ENCODE measurements at places on chromosomes 5 and 9. TPM values are rescaled to one million over a fixed set of nuclear protein-coding genes. Genes with fewer than 3 reads are reported as not detected.

GRCh38 chr5:73116506-73116905, 3.9 kb upstream of the TMEM171 start:
- DNase-seq: no peak

- DNase-seq: no peak
Observed at GRCh38 chr9:34125681-34126206, 754 bp downstream of the DCAF12 start.

GRCh38 chr9:90799271-90799852, 2.3 kb upstream of the SYK start:
- no peak for DNase-seq

The KCTD16 gene
- 0.08 TPM for total RNA-seq

DNA sequence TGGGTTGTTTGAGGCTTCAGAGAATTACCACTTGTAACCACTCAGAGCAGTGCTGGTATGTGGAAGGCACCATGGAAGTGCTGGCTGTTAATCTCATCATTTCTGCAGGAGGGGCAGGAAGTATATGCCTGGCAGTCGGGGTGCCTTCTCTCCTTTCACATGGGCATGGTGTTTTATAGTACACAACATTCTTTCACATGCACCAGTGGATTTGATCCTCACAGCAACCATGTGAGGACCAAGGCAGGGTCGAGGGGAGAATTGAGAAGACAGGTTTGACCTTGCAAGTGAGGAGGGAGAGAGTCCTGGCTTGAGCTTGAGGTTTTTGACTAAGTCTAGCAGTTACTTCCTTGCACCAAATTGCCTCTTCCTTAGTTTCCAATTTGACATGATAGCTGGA, 38.0 kb upstream of the TRPC7 start:
- no peak for DNase-seq

DNA sequence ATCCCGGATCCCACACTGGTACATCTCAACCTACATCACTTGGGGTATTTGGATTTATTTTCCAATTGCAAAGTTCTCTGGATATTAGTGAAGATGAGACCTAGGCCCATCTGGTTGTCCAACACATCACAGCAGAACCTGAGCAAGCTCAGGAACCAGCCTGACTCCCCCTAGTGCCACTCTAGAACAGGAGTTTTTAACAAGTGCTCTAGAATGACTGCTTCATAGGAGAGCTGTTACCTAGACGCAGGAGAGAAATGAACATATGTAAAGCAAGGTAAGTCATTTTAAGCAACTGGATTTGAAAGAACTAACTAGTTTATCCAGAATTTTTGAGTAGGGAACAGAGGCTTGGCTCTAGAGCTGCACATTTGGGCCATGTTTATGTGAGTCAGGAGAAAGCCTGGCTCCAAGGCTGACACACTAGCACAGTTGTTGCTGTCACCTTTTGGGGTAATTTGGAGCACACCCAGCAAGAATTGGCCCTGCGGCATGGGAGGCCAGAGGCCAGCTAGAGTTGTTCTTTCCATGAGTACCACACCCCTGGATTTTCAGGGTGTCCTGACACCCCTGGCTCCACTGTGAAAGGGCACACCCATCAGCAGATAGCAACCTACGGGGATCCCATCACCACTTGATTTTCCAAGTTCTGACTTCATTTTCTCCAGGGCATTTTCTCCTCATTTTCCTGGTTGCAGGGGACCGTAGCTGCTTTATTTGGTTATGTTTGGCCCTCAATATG, 110.9 kb upstream of the LPAR1 start:
- DNase-seq: no peak

- DNase-seq: no peak
Observed at GRCh38 chr9:133260334-133261102, 14.5 kb downstream of the ABO start.

GRCh38 chr5:17428176-17428800, 69.7 kb upstream of the TAF11L2 start:
- no peak for DNase-seq

The CERT1 gene
- total RNA-seq: 26.7 TPM

DNA sequence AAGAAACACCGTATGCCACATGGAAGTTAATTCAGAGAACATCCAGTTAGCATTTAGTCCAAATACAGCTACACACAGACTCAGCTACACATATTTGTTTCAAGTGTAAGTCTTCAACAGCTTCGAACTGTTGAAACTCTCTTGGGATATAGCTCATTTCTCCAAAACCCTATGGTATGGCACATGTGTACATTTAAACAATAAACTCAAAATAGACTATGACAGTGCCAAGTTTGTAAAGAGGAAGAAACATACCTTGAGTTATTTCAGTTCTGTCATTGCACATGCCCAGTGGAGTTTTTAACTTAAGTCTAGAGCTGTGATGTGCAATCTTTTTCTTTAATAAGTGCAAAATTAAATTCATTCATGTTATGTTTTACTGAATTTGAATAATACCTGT, 155.1 kb upstream of the RAI14 start:
- no peak for DNase-seq

The HTR4 gene
- not detected for total RNA-seq

The DOLPP1 gene
- 13.7 TPM for total RNA-seq

GRCh38 chr5:68382640-68383039, 167.1 kb downstream of the PIK3R1 start:
- DNase-seq: no peak

DNA sequence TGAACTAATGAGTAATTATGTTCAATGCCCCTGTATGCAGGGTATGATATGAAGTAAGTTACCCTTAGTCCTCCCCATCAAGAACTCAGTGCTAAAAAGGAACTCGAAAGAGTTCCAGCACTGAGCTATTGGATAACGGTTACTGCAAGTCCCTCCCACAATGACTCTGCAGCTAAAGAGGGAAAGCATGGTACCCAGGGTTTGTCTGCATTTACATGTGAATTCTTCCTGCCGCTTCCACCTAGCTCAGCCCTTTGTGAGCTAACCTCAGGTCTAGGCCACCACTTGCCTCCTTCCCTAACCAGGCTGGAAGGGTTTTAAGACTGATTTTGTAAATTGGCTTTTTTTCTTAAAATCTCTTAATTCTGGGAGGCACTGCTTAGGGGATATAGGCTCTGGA, 376.8 kb downstream of the EBF1 start:
- DNase-seq: no peak

GRCh38 chr9:92538541-92538940, 2.8 kb upstream of the ECM2 start:
- DNase-seq: no peak

- DNase-seq: no peak
Observed at GRCh38 chr5:59091965-59092364, 509.1 kb downstream of the RAB3C start.

The SMIM3 gene
- 55.2 TPM for total RNA-seq
